GM13977 (cell line): ENCODE measurements at places on chromosomes 2 and 18.

DNA sequence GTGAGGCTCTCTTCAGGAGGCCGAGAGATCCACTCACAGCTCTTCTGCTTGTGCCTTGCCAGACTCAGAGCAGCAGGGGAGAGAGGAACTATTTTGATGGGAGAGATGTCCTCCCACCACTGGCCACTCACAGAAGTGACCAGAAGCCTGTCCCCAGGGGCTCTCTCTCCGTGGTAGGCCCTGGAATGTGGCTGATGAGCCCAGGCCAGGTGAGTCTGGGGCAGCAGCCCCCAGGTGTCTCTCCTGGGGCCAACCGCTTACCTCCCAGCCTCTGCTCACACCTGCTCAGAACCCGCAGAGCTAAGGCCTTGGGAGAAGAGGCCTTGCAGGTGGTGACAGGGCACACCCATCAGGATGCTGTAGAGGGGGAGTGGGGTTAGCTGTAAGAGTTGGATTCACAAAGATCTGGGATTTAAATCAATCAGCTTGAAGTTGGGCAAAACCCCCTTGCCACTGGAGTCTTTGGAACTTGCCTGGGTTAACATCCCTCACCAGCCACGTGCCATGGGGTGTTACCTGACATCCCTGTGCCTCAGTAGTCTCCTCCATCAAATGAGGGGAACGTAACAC is 29.1 kb upstream of the ASB18 start:
- no peak for DNase-seq

DNA sequence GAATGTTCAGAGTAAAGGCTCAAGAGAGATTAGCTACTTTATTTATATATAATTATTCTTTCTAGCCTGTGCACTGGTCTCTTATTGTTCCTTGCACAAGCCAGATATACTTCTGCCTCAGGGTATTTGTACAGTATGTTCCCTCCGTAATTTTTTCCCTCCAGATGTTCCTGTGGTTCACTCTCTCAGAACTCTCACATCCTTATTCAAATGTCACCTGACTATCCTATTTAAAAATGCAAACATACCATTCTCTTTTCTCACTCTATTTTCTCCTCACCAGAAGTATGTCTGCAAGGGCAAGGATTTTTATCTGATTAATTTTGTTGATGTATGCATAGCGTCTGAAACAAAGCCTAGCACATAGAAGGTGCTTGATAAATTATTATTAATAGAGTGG is 64.0 kb upstream of the CERS6 start:
- no peak for DNase-seq

GRCh38 chr2:149100739-149101699 is 62.5 kb downstream of the LYPD6B start:
- DNase-seq, result no peak

GRCh38 chr2:127052057-127052770 is 54.7 kb downstream of the BIN1 start:
- DNase-seq, result no peak

DNA sequence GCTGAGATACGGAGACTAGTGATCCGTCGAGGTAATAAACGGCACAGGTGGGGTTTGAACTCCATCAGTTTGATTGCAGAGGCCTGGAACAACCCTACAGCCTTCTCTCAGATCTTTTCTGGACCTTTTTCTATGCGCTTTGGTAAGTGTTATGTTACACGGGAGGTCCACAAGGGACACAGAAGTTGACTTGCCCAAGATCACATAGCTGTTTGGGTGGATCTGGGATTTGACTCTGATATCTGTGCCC is 1.1 kb upstream of the DNPEP start:
- DNase-seq, result no peak
